ENCODE measurements at places on chromosomes 5 and 9.

DNA sequence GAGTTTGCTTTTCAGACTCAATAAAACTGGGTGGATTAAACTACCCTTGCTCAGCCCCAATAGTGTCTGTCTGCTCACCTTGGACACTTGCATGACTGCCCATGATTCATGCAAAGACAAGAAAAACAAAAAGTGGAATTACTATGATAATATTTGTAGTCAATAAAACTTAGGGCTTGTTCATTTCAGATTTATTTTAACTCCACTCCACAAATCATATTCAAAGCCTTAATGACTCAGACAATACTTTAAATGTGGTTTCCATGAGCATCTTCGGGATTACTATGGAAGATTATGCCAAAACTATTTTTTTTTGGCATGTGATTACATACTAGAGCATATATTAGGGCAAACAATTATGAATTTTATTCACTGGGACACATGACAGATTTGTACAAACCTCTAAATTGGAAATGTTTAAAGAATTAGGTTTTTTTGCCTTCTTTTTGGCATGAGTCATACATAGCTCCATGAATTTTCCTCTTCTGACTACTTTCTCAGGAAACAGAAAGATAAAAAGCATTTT is 468.9 kb downstream of the ACTL7B start:
- DNase-seq, result no peak

DNA sequence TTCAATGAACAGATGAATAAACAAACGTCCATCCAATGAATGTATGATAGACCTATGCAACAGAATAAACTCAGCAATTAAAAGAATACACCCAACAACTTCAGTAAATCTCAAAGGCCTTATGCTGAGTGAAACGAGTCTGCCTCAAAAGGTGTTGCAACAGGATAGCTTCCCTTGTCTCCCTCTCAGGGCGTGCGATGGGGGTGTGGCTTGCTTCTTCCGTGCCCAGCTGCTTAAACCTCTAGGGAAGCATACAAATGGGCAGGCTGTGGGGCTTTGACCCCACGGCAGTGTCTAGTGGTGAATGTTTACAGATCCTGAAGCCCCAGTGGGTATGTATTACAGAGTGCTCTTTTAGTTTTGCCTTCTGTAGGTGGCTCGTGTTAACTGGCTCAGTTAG is 87.0 kb upstream of the CCL21 start:
- DNase-seq, result no peak

DNA sequence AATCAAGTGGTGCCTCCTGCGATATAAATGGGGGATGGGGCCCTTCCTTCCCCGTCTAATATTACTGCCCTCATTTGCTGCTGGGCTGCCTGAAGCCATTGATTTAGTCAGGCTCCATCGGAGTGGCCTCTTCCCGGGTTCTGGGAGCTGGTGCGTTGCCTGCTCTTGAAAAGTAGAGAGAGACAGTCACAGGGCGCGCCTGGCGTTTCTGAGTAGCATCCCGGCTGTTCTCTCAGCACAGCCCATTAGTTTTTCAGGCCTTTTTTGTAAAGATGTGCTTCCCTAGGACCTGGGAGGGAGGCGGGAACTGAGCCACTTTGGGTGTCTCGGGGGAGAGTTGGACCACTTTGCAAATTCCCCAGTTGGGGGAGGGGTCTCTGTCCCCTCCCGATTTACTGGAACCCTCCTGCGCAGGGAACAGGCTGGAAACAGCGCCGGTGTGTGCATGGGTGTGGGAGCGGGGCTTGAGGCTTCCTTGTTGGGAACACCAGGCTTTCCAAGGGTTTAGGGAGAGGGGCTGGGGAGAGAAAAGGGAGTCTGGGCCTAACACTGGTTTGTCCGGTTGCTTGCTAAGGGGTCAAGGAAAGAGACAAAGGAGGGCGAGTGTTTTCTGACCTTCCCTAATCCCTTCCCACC is 4.7 kb downstream of the PRDM6 start:
- DNase-seq, result no peak

DNA sequence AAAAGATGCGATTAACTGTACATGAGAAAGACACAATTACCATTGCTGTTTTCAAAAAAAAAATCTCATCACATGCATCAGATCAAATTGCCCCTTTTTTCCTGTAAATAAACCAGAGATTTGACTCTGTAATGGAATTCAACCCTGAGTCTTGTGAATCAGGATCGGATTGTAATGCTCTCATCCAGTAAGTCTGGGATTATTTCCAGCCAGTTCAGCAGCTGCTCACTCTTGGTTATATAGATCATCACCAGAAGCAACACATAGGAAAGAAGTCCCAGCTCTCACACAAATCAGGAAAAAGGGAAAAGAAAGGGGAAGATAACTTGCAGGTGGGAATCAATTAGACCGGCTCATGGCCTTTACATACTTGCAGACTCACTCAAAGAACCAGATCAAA is 97.8 kb upstream of the SPOCK1 start:
- no peak for DNase-seq

All from activated gamma-delta T cell (primary cell).